ENCODE measurements at places on chromosomes 13 and 19. TPM values are rescaled to one million over a fixed set of nuclear protein-coding genes. Genes with fewer than 3 reads are reported as not detected.

CNFN gene
- total RNA-seq = not detected

GRCh38 chr19:50952910-50953309 is at the start of gene KLK5:
KLK5 (minus strand) TSS chr19:50953038; CDS start chr19:50952657, 381 bp downstream.
- DNase-seq = no peak

DNA sequence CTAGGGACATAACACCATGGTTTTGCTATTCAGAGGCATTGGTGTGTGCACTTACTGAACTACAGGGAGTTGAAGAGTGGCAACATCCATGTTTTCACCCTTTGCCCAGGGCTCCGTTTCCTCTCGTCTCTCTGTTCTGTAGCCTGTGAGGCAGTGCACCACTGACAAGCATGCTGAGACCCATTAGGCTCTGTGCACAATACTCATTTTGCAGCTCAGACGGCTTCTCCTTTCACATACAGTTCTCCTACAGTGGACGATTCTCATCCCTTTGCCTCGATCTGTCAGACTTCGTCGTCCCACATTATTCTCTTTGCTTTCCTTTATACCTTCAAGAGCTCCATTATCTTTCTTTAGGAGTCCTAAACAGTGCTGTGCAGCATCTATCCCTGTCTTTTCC is 403.7 kb downstream of the MYO16 start:
- no peak for DNase-seq

DNA sequence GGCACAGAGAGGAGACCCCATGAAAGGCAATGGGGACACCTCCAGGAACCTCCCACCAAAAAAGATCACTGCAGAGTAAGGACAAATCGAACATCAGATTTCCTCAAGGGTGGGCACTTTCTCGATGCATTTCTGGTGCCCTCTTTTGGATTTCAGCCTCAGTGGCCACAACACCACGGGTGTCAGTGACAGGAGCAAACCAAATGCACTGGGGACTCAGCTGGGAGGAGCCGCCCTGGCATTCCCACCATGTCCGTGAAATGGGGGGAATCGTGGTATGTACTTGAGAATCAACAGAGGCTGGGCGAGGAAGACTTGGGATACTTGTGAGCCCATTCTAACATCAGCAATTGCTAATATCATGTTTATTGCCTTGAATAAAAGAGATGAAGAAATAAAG is 16.3 kb downstream of the FAM187B start:
- no peak for DNase-seq

DNA sequence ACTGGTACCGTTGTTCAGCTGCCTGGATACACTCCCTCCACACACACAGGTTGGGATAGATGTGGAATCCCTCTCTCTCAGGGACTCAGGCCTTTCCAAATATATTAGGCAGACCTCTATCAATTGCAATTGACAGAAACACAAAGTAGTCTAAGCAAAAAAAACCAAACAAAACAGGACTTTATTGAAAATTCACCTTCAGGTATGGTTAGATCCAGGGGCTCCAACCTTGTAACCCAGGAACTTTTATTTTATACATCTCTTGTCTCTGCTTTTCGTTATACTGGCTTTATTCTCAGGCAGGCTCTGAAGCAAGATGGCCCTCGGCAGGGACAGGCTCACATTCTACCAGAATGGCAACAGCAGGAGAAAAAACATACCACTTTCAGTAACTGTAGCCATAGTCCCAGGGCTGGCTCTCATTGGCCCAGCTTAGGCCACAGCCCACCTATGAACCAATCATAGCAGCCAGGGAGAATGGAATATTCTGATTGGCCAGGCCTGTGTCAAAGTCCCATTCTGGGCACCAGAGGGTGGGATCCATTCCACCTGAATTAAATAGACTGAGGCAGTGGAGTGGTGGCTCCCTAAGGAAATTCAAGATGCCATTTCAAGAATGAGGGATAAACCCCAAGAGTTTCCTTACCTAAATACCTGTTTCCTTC is 13.1 kb upstream of the CEACAM19 start:
- no peak for DNase-seq

ZNF846 gene
- total RNA-seq = 4.2 TPM

MIR17HG gene
- total RNA-seq = 3.4 TPM

GRCh38 chr13:113634279-113635047 is 23.5 kb downstream of the ATP4B start:
- no peak for DNase-seq

GRCh38 chr13:43558326-43558725 is 228.4 kb downstream of the ENOX1 start:
- DNase-seq = no peak

DNA sequence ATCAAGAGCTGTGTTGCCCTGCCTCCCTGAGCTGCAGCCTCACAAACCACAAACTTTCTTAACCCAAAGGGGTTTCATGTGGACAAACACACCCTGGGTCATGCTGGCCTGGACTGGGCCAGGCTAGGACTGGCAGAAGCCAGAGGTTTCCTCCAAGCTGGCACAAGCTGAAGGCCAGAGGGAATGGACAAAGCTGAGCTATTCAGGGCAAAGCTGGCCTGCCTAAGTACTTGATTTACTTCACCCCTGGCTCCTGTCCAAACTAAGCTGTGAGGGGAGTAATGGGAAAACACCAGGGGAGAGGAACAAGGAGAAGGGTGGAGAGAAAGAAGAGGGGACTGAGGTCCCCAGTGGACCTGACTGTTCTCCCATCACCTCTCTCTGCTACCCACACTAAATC is 6.2 kb downstream of the CPAMD8 start:
- DNase-seq = no peak

DNA sequence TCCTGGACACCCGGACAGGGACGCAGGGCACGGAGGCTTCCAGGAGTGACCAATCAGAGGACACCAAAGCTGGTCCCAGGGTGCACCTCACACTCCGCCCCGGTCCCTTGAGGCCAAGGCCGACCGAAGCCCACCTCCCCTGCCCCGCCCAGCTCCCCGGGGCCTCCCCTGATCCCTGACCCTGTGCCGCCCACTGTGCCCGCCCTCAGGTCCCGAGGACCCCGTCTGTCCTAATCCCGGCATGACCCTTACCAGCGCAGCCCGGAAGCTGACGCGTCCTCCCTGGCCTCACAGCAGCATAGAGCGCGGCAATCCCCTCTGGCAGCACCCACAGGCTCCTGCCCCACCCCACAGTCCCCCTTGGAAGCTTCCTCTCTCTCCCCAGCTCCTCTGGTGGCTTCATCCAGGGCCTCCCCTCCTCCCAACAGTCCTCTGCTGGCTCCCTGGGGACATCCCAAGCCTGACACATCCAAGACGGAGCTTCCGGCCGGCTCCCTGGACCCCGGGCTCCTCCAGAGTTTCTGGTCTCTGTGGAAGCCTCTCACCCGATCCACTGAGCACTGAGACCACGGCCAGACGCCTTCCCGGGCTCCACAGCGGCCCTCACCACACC is 7.4 kb upstream of the CDC34 start:
- DNase-seq = no peak

DNA sequence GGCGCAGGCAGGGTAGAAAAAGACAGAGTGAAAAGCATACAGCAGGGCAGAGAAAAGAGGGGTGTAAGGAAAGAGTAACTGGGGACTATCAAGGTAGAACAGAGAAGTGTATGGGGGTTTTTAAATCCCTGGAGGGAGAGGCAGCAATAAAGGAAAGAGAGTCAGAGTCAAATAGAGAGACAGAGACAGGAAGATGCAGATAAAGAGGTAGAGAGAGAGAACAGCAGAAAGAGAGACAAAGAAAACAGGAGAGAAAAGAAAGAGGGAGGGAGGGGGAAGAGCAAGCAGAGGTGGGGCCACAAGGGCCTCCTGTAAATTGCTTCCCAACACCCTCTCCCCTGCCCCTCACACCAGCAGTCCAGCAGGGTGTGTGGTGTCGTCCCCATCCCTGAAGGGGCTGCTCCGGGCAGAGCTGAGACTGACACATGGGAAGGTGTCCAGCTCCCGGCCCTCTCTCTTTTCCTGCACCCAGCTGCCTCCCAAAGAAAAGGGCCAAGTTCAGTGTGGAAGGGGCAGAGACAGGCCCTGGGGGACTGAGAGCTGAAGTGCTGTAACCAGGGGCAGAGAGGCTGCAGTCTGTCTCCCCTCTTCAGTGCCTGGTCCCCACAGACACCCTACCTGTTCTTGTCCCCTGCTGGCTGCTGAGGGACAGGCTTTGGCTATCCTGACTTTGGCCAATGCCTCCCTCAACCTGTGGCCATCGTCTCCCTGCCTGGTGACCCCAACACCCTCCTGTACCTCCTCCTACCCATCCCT is 17.4 kb upstream of the POU2F2 start:
- no peak for DNase-seq

DNA sequence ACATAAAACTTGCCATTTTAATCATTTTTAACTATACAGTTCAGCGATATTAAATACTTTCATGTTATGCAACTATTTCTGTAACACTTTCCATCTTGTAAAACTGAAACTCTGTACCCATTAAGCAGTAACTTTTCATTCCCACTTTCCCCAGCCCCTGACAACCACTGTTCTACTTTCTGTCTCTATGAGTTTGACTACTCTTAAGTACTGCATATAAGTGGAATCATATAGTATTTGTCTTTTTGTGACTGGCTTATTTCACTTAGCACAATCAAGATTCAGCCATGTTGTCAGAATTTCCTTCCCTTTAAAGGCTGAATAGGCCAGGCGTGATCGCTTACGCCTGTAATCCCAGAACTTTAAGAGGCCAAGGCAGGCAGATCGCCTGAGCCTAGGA is 56.2 kb downstream of the ARHGAP35 start:
- no peak for DNase-seq

DNA sequence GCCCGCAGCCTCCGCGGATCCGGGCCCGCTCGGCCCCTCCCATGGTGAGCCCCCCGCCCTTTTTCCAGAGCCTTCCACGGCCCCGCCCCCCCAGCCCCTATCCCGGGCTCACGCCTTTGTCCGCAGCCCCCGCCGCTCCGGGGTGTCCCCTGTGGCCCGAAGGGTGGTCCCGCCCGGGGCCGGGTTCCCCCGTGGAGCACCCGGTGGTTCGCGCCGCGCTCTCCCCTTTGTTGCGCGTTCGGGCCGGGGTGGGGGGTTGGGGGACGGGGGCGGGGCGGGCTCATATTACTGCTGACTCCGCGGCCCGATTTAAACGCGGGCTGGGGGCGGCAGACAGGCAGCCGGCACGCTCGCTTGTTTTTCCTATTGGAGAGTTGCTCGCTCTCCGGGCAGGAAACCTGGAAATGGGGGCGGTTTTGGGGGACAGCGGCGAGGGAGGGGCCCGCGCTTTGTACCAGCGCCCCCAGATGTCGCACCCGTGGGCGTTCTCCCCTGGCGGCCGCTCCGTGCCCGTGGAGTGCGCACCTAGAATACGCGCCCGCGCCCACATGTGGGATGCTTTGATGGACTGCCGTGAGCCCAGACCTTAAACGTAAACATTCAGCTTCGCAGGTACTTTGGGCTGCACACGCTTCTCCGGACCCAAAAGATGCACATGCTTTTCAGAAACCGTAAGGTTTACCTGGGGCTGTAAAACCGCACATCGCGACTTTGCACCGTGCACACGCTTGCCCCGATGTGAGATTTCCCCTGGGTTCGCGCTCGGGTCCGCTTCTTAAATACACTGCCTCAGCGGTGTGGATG is 699 bp downstream of the PTOV1 start:
- no peak for DNase-seq

GRCh38 chr19:15104411-15104810 is 2.8 kb upstream of the SYDE1 start:
- no peak for DNase-seq

PSG6 gene
- not detected for total RNA-seq

S1PR5 gene
- 0.08 TPM for total RNA-seq

DNA sequence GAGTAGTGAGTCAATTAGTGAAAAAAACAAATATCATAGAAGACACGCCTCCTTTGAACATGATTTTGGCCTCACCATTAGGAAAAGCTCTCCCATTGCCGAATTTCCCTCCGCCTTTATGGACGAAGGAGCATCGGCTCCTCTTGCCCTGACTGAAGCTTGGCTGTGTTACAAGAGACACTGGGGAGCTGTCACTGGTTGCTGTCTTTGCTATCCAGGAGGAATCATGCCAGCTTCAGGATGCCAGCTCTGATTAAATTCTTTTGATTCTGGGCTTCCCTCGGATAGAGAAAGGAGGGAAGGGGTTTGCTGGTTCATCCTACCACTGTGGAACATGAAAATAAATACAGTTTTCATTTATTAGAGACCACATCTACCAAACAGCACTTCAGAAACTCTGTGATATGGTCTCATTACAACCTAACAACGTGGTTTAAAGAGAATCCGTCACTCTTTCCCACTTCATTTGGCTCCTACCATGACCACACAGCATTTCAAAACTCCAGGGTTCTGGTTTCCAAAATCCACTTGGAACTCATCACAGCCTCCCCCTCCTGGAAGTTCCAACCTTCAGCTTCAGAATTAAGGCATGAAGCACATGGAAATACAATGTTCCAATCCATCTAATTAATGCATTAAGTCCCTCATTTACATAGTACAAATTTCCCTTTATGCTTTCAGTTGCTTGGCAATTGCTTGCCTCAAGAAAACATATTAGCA is 446.0 kb downstream of the EFNB2 start:
- no peak for DNase-seq

GRCh38 chr13:101423872-101424271 is 7.6 kb upstream of the NALCN start:
- no peak for DNase-seq

GRCh38 chr13:110338441-110339101 is 31.5 kb downstream of the COL4A2 start:
- no peak for DNase-seq

DNA sequence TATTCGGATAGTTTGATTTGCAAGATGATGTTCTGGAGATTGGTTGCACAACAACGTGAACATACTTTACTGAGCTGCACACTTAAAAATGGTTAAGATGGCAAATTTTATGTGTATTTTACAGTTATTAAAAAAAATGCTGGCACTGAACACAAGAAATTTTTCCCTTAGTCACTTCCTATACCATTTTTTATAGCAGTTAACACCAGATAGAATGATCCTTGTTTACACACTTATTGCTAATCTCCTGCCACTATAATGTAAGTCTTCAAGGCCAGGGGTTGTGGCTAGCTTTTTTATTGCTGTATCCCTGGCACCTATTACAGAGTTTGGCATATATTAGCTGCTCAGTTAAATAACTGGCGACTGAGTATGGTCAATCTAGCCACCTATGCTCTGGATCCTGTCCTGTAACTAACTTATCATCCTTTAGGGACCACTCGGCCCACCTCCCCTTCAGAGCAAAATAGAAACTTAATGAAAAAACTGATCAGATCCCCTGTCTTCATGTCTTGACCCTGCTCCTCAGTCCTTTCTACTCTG is 2.0 kb upstream of the EBPL start:
- DNase-seq = no peak

KANK3 gene
- total RNA-seq = 8.1 TPM

TNNI3 gene
- total RNA-seq = 4.7 TPM

GRCh38 chr13:104256701-104257100 is 1190.5 kb upstream of the SLC10A2 start:
- no peak for DNase-seq

DNA sequence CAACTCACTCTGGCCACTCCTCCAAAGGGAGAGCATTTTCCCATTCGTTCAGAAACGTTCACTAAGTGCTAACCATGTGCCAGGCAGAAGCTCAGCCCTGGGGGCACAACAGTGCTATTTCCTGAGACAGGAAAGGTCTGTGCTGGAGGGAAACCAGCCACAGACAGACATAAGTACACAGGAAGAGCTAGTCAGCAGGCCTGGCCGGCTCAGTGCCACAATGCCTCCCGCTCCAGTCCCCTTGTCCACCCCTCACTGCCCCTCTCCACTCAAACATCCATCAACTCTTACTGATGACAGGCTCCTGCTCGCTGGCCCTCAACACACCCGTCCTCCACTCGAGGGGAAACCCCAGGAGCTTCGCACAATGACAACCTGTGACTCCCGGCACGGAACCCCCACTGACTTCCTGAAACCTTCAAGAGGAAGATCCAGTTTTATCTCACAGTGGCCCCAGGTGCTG is 11.3 kb upstream of the PLA2G4C start:
- no peak for DNase-seq

- DNase-seq = no peak
Measured at GRCh38 chr19:7789447-7789846, 26.4 kb downstream of the CLEC4M start.
